ENCODE measurements at places on chromosomes 5 and 9.

DNA sequence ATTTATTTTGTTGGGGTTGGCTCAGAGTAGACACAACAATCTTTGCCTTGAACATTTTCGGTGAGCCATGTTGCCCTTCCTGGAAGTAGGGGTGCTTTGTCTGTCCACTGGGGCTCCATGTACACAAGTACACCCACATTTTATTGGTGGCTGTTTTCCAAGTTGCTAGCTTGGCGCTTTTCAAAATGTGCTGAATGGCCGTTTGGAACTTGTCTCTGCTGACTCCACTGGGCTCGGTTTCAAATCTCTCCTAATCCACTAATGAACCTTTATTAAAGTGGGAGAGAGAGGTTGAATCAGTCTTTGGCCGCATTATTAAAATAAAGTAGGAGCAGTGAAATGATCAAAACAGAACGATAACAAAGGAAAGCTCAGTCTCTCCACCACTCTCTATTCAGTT, 64.6 kb upstream of the TAF11L2 start:
- DNase-seq: no peak

DNA sequence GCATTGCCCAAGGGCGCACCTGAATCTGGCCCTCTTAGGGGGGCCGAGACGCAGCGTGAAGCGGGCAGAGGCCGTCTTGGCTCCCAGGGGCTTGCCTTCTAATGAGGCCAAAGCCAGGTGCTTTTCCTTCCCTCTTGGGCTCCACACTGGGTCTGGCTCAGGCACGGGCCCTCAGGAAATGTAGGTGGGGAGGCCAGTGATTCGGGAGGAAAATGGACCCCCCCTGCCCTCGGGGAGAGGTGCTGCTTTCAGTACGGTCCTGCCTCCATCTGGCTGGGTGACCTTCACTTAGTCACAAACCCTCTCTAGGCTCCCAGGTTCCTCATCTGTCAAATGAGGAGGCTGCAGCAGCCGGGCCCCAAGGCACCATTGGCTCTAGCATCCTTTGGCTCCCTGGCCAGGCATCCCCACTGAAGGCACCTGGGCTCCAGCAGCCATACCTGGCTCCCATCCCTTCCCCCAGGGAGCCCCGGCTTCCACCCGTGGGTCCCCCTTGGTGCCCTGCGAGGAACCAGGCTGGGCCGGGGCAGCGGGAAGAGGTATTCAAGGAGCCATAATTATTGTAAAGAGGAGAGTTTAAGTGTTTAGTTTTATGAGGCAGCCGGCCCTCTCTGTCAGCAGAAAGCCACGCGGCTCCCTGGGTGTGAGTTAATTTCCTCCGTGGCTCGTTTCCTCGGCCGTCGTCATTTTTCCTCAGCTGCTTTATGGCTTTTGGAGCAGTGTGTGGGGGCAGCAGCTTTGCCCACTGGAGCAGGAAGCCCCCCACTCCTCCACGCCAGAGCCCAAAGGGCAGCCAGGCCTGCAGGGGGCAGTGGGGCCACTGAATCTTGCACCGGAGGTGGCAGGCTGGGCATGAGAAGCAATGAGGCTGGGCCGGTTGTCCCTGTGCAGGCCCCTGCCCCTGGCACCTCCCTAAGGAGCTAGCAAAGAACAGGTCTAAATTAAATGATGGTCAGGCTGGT, 24.9 kb upstream of the UNC5A start:
- no peak for DNase-seq

GRCh38 chr9:127058011-127058644, 64.3 kb downstream of the ANGPTL2 start:
- no peak for DNase-seq

- no peak for DNase-seq
Observed at GRCh38 chr5:163106098-163106497, 331.3 kb upstream of the CCNG1 start.

- no peak for DNase-seq
Observed at GRCh38 chr9:98873951-98874371, 66.5 kb downstream of the GALNT12 start.

- no peak for DNase-seq
Observed at GRCh38 chr9:83466351-83466750, 71.8 kb downstream of the FRMD3 start.

GRCh38 chr5:146047396-146047795, 58.0 kb downstream of the PLAC8L1 start:
- DNase-seq: no peak

DNA sequence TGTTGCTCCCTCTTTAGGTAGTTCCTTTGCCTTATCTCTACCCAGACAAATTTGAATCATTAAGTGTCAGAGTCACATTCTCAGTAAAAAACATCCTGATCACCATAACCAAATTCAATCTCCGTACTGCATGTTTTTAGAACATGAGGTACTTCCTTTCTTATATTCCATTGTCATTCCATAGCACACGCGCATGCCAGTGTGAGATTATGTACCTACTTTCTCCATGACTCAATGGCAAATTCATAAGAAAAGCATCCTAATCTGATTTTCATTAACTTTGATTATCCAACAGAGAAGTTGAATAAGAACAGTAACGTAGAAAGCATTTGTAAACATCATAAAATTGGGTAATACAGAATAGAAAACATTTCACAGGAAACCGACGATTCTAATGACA, 1118.6 kb upstream of the CDH9 start:
- no peak for DNase-seq

Measured in CD8-positive, alpha-beta memory T cell (primary cell).